Osteoblast (primary cell): ENCODE measurements at places on chromosomes 1 and 21. TPM values are rescaled to one million over a fixed set of nuclear protein-coding genes. Genes with fewer than 3 reads are reported as not detected.

The AMY1C gene
- not detected in 2 replicates for total RNA-seq

The RGS18 gene
- 0.36 and 0.88 TPM in 2 replicates for total RNA-seq

The RXFP4 gene
- not detected in 2 replicates for total RNA-seq

The S100A7 gene
- total RNA-seq = not detected in 2 replicates

The NHLH1 gene
- total RNA-seq = under 0.01 TPM in 1 of 2 replicates, not detected in the other

The PAQR7 gene
- 9.8 and 11.2 TPM in 2 replicates for total RNA-seq

The RGS1 gene
- not detected in 2 replicates for total RNA-seq

The CA14 gene
- total RNA-seq = not detected in 2 replicates

The SPRR1B gene
- not detected in 2 replicates for total RNA-seq

The PLA2G4A gene
- total RNA-seq = 10.0 and 12.3 TPM in 2 replicates

The AGTRAP gene
- 47.7 and 56.5 TPM in 2 replicates for total RNA-seq

The RNF186 gene
- not detected in 2 replicates for total RNA-seq

The C1orf56 gene
- total RNA-seq = 4.4 and 5.4 TPM in 2 replicates

The PRDM15 gene
- 7.2 and 8.8 TPM in 2 replicates for total RNA-seq

The NLRP3 gene
- total RNA-seq = 0.36 and 0.59 TPM in 2 replicates

The CLEC20A gene
- total RNA-seq = under 0.01 TPM in 1 of 2 replicates, not detected in the other

The ZNF695 gene
- total RNA-seq = 0.72 and 1.2 TPM in 2 replicates

The RGSL1 gene
- not detected in 2 replicates for total RNA-seq

The KCNQ4 gene
- not detected in 2 replicates for total RNA-seq

The GLIS1 gene
- total RNA-seq = 2.4 and 2.9 TPM in 2 replicates

The PTPRF gene
- 12.1 and 13.0 TPM in 2 replicates for total RNA-seq

The COL11A1 gene
- 158 and 185 TPM in 2 replicates for total RNA-seq

The SPATA1 gene
- 1.8 and 2.1 TPM in 2 replicates for total RNA-seq

The KRTAP10-5 gene
- not detected in 2 replicates for total RNA-seq

The KRTAP12-2 gene
- total RNA-seq = not detected in 2 replicates

The CD101 gene
- total RNA-seq = under 0.01 TPM in 2 replicates

The CCDC17 gene
- 0.72 and 1.5 TPM in 2 replicates for total RNA-seq

The KRTAP12-1 gene
- total RNA-seq = not detected in 2 replicates

The GREM2 gene
- 4.7 and 5.6 TPM in 2 replicates for total RNA-seq

The PTPRC gene
- under 0.01 and 1.1 TPM in 2 replicates for total RNA-seq

The RAB7B gene
- 7.6 and 7.7 TPM in 2 replicates for total RNA-seq

The TATDN3 gene
- 14.1 and 18.3 TPM in 2 replicates for total RNA-seq

The FALEC gene
- total RNA-seq = 0.36 TPM in 1 of 2 replicates, not detected in the other

The FCMR gene
- total RNA-seq = 0.29 TPM in 1 of 2 replicates, not detected in the other

The BRINP3 gene
- not detected in 2 replicates for total RNA-seq

The TSPAN1 gene
- total RNA-seq = 0.59 and 1.1 TPM in 2 replicates

The MCOLN2 gene
- 0.88 and 1.8 TPM in 2 replicates for total RNA-seq

The SLC30A10 gene
- total RNA-seq = 0.36 TPM in 1 of 2 replicates, not detected in the other

The CELA2B gene
- total RNA-seq = 0.36 TPM in 1 of 2 replicates, not detected in the other

The MAN1C1 gene
- total RNA-seq = 16.3 and 28.0 TPM in 2 replicates

The DSCAM gene
- not detected in 2 replicates for total RNA-seq

The IFNLR1 gene
- total RNA-seq = under 0.01 TPM in 1 of 2 replicates, not detected in the other
